Cardiac fibroblast (primary cell): ENCODE measurements at places on chromosomes 11 and 22.

GRCh38 chr22:37932821-37933578 lies 20.4 kb downstream of the C22orf23 start:
- no peak for DNase-seq

- no peak for DNase-seq
Observed at GRCh38 chr11:18245396-18245795, 3.1 kb downstream of the SAA2 start.

- peak; percentile 88 for DNase-seq
Observed at GRCh38 chr11:57638005-57638781, 11.5 kb downstream of the YPEL4 start.

DNA sequence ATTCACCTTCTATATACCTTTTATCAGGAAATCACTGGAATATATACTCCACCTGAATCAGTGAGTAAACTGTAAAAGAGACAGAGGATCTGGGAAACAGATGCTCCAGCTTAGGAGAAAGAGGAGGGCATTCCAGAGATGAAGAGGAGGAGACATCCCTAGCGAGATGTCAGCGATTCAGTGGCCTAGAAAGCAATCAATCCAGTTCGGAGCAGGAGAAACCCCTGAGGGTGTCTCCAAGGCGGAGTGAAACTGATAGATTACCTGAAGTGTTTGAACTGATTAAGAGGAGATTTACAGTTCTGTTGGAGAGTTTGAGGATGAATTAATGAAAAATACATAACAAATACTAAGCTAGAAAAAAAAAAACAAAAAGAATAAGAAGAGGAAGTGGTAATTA lies 24.5 kb upstream of the TNRC6B start:
- no peak for DNase-seq

GRCh38 chr11:134063991-134064747 lies 4.7 kb upstream of the JAM3 start:
- DNase-seq = no peak

- peak; percentile 14 for DNase-seq
Observed at GRCh38 chr11:45881708-45882368, 3.6 kb upstream of the MAPK8IP1 start.

DNA sequence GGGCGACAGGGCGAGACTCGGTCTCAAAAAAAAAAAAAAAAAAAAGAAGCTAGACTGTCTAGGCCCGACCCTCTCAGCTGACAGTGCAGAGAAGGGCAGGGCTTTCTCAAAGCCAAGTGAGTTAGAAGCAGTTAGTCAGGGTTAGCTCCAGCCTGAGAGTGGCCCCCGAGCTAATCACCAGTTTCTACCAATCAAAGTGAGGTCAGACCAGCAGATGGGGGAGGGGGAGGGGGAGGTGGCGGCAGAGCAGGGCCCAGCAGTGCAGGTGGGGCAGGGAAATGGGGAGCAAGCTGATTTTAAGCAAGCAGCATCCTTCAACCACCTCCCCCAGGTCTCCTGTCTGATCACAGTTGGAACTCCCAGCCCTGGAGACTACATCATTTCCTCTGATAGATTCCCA lies 55.3 kb upstream of the PRR5 start:
- no peak for DNase-seq

- DNase-seq = no peak
Observed at GRCh38 chr11:70888061-70888460, 364.3 kb downstream of the SHANK2 start.

GRCh38 chr11:60165538-60165937 lies 17.3 kb downstream of the MS4A6A start:
- DNase-seq = no peak

DNA sequence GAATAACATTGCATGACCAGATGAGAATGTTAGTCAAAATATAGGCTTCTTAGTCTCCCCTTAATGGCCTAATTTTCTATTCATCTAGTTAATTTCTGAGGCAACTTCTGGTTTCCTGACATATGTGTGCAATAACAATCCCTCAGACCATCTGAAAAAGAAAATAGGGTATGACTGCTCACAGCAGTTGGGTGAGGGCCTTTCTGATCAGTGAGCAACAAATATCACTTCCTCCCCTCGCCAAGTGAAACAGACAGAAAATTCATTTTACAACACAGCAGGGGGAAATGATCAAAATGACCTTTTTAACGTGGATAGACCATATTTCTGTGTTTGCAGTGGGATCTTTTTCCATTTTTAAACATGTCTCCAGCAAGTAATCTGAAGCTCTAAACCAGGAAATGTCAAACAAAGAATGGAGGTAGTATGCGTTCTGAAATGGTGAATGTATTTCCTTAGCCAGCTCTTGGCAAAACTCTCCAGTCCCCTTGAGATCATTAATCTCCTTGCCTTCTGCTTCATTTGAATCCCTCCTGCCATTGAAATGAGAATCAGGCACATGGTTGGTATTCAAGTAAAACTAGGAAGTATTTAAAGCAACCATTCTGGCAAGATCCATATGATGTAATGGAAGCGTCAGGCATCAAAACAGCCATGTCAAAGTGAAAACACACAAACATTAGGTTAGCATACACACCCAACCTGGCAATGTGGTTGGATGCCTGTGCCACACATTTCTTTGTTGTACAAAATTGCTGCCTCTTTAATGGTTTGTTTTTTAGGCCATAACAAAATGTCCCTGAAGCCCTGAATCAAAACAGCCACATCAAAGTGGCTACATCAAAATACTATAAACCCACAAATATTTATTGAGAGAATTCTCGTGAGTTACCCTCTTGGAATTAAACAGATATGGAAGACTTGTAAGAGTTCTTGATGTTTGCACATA lies 100.1 kb downstream of the SLC1A2 start:
- DNase-seq = no peak

- DNase-seq = no peak
Observed at GRCh38 chr22:41357191-41357590, 24.6 kb upstream of the TEF start.

DNA sequence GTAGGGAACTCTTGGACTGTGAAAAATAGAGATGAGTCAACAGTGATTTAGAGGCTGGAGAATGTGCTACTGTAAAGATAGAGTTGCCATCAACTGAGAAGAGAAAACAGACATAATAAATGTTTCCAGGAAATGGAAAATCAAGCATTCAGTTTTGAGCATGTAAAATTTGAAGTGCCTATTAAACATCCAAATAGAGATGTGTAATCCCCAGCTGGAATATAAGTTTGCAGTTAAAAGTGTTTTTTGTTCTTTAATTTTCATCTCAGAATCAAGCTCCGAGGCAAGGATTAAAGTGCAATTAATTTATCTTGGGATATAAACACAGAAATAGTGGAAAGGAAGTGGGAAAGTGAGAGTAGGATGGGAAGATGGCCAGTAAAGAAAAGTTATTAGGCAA lies 666.0 kb upstream of the RAG2 start:
- DNase-seq = no peak

DNA sequence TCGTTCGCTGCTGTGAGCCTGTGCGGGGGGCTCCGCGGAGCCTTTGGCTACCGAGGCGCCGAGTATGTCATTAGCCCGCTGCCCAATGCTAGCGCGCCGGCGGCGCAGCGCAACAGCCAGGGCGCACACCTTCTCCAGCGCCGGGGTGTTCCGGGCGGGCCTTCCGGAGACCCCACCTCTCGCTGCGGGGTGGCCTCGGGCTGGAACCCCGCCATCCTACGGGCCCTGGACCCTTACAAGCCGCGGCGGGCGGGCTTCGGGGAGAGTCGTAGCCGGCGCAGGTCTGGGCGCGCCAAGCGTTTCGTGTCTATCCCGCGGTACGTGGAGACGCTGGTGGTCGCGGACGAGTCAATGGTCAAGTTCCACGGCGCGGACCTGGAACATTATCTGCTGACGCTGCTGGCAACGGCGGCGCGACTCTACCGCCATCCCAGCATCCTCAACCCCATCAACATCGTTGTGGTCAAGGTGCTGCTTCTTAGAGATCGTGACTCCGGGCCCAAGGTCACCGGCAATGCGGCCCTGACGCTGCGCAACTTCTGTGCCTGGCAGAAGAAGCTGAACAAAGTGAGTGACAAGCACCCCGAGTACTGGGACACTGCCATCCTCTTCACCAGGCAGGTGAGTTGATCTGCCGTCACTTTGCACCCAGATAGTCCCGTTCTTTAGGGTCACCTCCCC lies 1.0 kb downstream of the ADAMTS15 start:
- DNase-seq = no peak

DNA sequence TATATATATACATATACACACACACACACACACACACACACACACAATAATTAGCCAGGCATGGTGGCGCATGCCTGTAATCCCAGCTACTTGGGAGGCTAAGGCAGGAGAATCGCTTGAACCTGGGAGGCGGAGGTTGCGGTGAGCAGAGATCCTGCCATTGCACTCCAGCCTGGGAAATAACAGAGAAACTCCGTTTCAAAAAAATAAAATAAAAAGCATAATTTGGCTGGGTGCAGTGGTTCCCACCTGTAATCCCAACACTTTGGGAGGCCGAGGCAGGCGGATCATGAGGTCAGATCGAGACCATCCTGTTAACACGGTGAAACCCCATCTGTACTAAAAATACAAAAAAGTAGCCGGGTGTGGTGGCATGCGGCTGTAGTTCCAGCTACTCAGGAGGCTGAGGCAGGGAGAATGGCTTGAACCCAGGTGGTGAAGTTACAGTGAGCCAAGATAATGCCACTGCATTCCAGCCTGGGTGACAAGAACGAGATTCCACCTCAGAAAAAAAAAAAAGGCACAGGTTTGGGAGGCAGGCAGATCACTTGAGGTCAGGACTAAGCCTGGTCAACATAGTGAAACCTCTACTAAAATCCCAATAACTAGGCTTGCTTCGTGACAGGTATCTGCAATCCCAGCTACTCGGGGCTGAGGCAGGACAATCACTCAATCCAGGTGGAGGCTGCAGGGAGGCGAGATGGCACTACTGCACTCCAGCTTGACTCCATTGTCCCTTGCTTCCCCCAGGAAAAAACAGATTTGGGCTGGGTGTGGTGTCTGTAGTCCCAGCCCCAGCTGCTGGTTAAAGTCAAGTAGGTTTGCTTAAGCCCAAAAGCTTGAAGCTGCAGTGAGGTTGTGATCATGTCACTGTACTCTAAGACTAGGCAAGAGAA lies 11.8 kb upstream of the WDR74 start:
- no peak for DNase-seq

- DNase-seq = peak; percentile 52
Observed at GRCh38 chr22:23533328-23533762, 46.7 kb downstream of the IGLL1 start.

DNA sequence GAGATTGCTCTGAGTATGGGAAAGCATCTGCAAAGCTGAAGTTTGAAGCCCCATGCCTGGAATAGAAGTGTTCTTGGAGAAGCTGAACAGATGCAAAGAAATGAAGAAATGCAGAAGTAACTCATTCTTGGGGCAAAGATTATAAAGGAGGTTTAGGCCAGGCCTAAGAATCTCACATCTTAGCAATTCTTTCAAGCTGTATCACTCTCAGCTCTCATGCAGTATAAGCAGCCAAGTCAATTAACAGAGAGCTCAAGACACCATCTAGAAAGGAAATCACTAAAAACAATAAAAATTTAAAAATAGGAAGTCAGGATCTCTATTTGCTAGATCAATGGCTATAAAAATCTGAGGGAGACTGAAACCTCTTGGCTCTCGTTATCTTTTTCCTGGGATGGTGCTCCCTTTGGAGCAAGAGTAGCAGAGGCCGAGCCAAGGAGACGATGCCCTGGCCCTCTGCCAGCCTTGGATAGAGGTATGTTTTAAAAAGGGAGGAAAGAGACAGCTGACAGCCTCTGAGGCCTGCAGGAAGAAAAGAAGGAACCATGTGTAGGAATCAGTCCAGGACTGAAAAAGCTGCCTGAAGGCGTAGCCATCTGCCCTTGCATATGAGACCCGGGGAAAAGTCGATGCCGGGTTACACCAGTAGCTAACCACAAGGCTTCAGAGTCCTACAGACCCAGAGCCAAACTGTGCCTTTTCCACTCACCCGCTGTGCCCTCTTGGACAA lies 229.8 kb downstream of the BLID start:
- no peak for DNase-seq

GRCh38 chr22:37774728-37775127 lies 33.0 kb upstream of the GCAT start:
- DNase-seq = no peak

DNA sequence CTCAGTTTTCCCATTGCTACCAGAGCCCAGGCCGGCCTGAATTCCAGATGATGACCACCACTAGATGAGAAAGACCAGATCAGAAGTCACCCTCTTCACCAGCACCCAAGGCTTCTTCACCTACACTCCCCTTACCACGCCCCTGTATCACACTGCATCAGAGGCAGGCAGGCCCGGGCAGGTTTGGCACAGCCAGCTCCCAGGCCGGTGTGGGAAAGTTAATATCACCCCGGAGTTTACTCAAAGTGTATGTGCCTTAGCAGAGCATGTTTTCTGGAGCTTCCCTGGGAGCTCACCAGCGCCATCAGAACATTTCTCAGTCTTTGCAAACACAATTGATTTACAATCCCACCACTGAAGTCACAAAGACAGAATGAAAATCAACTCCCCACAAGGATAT lies 47.5 kb upstream of the POU2AF1 start:
- no peak for DNase-seq

GRCh38 chr11:131664816-131665215 lies 294.4 kb downstream of the NTM start:
- no peak for DNase-seq

DNA sequence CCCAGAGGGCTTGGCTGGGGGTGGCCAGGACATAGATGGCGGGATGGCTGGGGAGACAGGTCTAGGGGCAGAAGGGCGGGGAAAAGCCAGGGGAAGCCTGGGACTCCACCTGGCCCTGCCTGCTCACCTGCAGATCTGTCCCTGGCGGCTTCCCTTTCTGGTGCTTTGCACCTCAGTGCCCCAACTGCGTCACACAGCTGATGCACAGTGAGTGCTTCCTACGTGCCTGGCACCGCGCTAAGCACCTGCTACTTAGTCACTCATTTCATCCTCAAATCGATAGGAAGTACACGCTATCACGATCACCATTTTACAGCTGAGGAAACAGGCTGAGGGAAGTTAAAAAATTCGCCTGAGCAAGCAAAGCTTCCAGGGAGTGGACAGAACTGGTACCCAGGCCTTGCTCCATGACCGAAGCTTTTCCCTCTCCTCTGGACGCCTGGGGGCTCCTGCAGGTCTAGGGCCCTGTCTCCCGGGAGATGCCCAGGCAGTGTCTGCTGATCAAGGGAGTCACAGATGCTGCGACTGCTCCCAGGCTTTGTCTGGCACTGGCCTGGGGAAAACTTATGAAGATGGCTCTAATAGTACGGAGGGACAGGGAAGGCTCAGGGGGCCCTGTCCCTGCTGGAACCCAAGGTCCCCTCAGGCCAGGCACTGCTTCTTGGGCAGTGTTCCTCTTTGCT lies 63.0 kb upstream of the TTLL12 start:
- no peak for DNase-seq

DNA sequence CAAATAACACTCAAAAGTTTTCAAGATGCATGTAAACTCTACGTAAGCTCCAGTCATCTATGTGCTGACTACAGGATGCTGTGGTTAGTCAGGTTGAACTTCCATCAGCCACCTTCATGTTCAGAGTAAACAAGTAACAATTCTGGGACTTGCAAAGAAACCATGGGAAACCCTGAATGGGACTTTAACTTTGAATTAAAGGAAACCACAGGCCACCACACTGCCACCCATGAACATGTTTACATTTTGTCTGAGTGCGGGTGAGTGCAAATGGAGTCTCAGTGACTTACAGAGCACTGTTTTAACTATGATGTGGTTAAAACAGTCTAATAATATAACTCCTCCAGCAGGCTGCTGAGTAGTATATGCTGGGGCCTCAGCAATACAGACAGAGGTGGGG lies 12.9 kb upstream of the SYTL2 start:
- no peak for DNase-seq
